ENCODE measurements at places on chromosomes 6 and 20.

- no peak for DNase-seq
These were observed 5.4 kb downstream of the CCN5 start for GRCh38 chr20:44720621-44720996.

DNA sequence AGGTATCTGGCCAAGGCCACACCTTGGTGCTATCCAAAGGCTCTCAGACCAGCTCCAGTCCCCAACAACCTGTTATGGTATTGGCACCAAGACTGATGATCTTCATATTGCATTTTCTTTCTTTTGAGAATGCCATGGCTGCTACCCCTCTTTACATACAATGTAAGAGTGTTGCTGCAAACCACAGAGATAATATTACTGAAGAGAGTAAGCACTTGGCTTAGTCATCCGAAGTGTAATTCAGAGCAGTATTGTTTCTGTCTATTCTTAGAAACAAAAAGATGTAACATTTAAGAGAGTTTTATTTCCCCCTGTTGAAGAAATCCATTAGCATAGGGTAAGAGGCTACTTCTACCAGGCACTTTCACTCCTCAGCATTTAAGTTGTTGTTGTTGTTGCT, 212.5 kb downstream of the C6orf118 start:
- DNase-seq: no peak

GRCh38 chr20:58669287-58670006, 18.4 kb downstream of the STX16 start:
- no peak for DNase-seq

DNA sequence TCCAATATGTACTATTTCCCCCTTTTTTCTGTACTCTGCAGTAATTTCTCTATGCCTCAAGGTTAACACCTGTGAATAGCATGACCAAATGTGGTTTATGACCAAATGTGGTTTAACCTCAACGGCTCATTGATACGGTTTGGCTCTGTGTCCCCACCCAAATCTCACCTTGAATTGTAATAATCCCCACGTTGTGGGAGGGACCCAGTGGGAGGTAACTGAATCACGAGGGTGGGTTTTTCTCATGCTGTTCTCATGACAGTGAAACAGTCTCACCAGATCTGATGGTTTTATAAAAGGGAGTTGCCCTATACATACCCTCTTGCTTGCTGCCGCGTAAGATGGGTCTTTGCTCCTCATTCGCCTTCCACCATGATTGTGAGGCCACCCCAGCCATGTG, 18.7 kb downstream of the DEK start:
- no peak for DNase-seq

GRCh38 chr6:88413459-88413858, 247.3 kb upstream of the CNR1 start:
- DNase-seq: no peak

DNA sequence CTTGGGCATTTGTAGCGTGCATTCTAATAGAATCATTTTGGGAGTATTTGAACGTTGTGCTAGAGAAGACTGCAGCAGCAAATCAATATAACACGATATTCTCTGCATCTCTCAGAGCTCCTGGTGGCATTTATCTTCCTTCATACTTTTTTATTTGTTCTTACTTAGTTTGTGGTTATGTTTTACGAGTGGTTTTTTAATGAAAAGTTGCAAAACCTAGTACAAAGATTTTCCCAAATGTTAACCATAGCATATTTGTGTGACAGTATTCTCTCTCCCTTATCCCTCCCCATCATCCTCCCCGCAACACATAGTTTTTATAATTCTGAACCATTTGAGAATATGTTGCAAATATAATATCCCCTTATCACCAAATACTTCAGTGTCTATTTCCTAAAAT, 50.4 kb downstream of the JARID2 start:
- no peak for DNase-seq

DNA sequence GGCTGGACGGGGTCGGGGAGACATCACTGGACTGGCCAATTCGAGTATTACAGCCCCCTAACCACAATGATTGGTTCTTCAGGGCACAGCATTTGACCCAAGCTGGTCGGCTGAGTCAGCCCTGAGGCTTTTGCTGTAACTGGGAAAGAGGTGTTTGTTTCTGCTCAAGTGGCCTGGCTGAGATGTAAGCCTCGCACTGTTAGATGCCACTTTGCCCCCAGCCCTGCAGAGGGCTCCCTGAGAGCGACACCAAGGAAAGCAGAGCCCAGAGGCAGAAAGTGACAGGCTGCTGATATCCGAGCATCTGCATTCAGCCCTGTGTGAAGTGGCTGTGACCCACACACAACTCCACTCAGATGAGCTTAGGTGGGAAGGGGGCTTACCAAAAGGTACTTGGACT, 19.4 kb downstream of the ERGIC3 start:
- no peak for DNase-seq

- no peak for DNase-seq
These were observed 65.8 kb downstream of the NOL4L start for GRCh38 chr20:32519381-32519730.

GRCh38 chr6:124722141-124722878, 239.9 kb upstream of the RNF217 start:
- DNase-seq: no peak

GRCh38 chr6:154888421-154889295, 106.5 kb upstream of the TIAM2 start:
- DNase-seq: no peak

GRCh38 chr6:88761237-88762031, 202.0 kb downstream of the RNGTT start:
- DNase-seq: no peak

- no peak for DNase-seq
These were observed 2.0 kb downstream of the FIG4 start for GRCh38 chr6:109693111-109693510.

- DNase-seq: no peak
These were observed 178.9 kb downstream of the MMUT start for GRCh38 chr6:49284180-49284579.

DNA sequence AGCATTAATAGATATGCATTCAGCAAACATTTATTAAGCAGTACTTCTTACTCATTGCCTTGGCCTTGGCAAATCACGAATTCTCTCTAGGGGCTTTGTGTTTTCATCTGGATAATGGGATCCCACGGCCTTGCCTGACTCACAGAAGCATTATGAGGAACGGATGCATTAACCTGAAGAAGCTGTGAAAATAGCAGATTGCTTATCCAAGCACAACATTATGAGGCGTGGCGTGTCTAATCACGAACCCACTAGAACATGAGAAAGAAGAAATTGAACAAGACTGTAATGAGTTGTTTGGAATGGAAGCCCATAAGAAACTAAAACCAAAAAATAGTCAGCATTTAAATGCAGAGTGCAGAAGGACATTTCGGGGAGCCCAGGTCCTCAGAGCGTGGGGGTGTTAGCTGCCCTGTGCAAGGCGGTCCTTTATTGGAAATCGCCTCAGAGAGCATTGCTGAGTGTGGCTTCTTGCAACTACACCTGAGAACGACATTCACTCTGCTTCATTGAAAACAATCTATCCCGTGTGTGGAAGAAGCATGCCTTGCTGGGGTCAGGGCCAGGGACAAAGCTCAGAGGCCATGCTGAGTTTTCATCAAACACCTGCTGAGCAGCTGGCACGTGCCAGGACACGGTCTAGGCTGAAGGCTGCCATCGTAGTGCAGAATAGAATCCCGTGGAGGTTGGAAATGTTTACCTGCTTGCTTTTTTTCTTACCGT, 179.9 kb downstream of the ZDHHC14 start:
- no peak for DNase-seq

GRCh38 chr6:87154641-87154992, 748 bp upstream of the ZNF292 start:
- no peak for DNase-seq

GRCh38 chr20:17807651-17808050, 107.9 kb downstream of the BANF2 start:
- no peak for DNase-seq

DNA sequence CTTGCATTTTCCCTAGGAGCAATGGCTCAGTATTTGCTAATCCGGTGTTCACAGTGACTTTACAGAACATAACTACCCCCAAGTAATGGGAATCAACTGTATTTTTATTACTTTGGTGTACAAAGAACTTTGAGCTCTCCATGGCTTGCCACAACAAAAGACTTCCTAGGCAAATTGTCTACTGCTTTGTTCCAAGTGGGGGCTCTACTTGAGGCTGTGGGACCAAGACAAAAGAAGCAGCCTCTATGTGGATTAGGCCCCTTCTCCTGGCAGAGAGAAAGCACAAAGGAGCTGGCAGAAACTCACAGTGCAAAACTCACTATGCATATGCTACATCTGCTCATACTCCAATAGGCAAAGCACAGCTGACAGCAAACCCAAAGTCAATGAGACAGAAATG, 853 bp downstream of the WFDC8 start:
- DNase-seq: no peak

DNA sequence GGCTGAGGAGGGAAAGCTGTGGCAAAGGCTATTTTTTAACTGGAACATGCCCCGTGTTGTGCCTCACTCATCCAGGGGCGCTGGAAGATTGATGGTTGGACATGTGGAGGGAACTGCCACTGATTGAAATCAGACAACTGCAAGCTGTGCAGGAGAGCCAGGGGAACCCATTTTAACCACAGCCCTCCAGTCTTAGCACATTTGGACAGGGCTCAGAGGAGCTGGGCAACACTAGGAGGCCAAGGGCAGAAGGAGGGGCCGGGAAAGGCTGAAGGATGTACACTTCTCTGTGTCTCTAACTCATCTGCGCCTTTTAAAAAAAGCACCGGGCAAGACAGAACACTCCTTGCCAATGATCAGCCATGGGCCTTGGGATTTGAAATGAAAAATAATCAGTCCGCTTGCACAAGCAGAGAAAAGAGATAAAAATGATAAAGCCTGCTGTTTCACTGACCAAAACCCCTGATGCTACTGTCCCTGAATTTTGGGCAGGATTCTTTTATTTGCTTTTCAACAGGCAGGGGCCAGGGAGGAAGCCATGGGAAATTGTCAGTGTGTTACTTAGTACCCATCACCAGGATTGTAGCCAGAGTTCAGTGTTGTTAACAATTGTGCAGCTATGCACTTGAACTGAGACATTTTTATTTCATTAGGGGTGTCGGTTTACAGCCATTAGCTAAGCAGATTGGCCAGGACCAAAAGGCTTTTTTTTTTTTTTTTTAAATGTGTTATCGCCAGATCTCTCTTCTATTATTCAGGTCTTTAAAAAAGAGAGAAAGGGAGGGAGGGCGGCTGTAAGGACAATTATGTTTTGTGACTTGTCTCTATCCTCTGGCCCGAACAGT, 109.3 kb upstream of the EYA4 start:
- DNase-seq: no peak

Data from stimulated activated CD4-positive, alpha-beta T cell treated with anti-CD3 and anti-CD28 coated beads, TNF-alpha, amount 100 ng/mL, for 48 hours (primary cell).